Stimulated activated CD8-positive, alpha-beta memory T cell treated with anti-CD3 and anti-CD28 coated beads, Interleukin-2, amount 100 ng/mL, for 48 hours (primary cell): ENCODE measurements at places on chromosomes 3 and 15.

DNA sequence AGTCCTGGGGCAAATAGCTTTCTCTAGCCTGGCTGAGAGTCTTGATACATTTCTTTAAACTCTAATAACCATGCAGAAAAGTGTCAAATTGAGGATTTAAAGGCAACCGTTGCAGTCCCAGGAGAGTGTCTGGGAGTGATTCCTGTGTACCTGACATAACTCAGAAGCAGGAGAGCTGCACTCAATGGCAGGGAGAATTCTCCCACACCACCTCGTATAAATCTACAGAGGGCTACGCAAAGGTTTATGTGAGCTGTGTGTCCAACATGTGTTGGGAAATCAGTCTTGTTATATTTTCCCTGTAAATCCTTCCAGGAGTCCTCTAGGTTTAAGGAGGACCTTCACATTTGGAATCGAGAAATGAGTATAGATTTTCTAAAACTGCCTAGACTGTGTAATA lies 192.6 kb downstream of the WDR72 start:
- DNase-seq: no peak

- no peak for DNase-seq
These were observed 24.4 kb downstream of the MCCC1 start for GRCh38 chr3:183074881-183075280.

DNA sequence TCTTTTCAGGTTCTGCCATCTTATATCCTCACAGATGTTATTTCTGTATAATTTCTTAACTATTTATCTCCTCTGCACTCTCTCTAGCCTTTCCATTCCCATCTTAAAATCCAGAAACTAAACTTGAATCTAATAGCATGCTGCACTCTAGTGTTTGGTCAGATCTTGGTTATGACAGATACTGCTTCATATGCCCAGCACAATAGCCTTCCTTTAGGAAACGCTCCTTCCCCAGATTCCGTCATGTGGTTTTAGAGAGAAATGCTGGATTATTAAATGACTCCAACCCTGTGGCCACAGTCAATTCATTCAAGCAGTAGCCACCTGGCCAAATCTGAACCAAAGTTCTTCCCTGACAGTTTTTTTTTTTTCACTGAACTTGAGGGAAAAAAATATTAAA lies 19.4 kb downstream of the RASGRP1 start:
- no peak for DNase-seq

- no peak for DNase-seq
These were observed 237.6 kb downstream of the FEZF2 start for GRCh38 chr3:62135741-62136140.

GRCh38 chr3:4060064-4060463 lies 243.1 kb upstream of the SETMAR start:
- no peak for DNase-seq

DNA sequence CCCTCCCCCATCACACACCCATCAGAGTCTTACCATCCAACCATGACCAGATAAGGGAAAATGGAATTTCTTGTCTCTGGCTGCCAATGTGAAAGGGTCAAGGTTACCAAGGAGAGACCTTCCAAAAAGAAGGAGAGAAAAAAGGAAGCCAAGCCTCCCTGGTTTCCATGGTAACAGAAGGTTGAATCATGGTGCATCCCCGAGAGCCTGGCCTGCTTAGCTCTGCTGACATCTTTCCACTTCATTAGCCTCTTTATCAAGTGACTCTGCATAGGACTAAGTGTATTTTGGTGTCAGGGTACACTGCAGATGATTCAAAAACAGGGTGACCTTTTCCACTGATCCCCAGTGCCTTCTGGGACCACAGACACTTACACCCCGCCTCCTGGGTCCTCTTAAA lies 225.7 kb upstream of the PPP2R3A start:
- DNase-seq: no peak
